ENCODE measurements at places on chromosomes 1 and 21. TPM values are rescaled to one million over a fixed set of nuclear protein-coding genes. Genes with fewer than 3 reads are reported as not detected.

SLC44A5 gene
- 0.05 TPM for total RNA-seq

GNG12 gene
- total RNA-seq, result 330 TPM

LENEP gene
- total RNA-seq, result not detected

KIF26B gene
- 5.9 TPM for total RNA-seq

F3 gene
- 54.7 TPM for total RNA-seq

PCNX2 gene
- 11.0 TPM for total RNA-seq

ALX3 gene
- not detected for total RNA-seq

PMF1 gene
- 100 TPM for total RNA-seq

RASSF5 gene
- total RNA-seq, result 2.7 TPM

DNA sequence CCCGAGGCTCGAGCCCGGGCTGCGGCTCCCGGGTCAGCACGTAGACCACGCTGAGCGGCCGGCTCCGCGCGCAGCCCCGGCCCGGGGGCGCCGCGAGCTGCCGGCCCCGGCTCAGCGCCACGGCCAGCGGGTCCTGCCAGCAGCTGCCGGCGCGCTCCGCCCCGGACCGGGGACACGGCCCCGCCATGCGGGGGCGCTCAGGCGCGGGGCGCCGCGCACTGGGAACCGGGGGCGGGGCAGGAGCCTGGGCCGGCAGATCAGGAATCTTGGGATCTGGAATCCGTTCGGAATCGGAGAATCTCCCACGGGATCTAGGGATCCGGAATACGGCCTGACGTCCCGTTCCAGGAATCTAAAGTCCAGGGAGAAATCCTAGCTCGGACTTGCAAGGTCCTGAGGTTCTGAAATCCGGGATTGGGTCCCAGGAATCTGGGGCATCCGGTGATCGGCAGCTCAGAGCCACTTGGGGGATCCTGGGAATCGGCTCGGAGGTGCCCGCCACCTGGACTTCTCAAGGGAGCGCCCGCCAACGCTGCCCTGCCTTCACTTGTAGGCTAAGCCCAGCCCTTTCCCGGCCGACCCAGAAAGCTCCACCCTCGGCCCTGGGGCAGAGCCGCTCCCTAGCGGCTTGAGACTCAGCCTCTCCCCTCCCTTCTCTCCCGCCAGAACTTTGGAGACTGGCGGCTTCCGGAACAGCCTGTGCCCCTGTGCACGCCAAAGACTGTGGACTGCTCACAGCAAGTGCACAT lies at the start of gene MAP3K6:
MAP3K6 (minus strand) TSS at position 551 of the 749 bp plus-strand sequence; CDS start at position 187, 364 bp downstream.
- DNase-seq, result peak; percentile 86

- peak; percentile 19 for DNase-seq
Measured at GRCh38 chr21:14533499-14534428, 12.4 kb downstream of the SAMSN1 start.

DNA sequence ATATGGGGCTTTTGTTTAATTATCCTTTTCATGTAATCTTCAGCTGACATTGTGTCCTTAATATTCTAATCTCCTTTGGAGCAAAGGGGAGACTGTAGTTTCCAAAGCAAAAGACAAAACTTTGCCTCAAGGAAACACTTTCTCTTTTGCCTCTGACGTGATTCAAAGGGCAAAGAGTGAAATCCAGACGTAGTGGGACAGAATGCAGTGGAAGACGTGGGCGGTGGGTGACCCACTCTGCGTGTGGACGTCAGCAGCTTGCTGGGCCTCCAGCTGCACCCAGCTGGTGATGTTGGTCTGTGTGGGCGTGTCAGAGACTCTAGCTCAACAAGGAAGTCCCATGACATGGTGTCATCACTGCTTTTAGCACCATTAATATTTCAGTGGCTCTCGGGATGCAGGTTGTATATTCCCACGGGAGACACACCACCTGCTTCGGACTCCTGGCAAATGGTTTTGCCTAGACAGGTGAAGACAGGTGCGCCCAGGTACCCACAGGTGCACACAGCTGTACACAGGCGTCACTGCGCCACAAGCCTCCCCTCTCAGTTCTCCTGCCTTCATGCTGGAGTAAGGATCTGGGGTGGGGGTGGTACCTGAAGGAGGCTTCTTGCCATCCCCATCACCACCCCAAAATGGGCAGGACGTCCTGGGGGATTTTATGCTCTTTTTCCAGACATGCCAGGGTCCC lies 292.1 kb upstream of the VAMP3 start:
- DNase-seq, result no peak

- no peak for DNase-seq
Measured at GRCh38 chr1:8017495-8018197, 8.5 kb downstream of the ERRFI1 start.

DNA sequence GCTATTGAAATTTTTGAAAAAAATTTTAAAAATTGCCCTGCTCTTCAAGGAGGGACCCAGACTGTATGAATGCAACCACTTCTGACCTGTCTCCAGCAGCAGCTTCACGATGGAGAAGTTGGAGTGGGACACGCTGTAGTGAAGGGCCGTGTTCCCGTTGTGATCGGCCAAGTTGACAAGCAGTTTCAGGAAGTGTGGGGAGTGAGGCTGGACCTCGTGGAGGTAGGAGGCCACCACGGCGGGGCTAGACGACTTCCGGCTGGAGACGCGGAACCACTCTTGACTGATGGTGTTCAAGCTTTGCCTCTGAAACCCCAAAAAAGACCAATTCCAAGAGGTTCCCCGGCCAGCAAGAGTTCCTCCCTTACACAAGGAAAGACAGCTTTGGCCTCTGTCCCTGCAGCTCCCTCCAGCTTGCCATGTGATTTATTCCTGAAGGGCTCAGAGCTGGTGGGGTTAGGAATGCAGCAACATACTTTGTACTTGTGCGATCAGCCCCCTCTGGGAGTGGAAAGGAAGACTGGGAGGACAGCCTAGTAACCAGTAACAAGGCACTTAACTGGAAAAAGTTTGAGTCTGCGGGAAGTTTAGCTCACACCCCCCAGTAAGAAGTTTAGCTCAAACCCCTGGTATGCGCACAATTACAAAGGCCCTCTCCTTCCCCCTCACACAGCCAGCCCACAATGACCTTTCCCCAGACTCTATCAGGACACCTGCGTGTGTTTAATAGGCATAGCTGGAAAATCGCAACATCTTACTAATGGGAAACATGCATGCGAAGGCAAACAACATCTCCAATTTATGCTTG lies 56.0 kb downstream of the KANK4 start:
- no peak for DNase-seq

DNA sequence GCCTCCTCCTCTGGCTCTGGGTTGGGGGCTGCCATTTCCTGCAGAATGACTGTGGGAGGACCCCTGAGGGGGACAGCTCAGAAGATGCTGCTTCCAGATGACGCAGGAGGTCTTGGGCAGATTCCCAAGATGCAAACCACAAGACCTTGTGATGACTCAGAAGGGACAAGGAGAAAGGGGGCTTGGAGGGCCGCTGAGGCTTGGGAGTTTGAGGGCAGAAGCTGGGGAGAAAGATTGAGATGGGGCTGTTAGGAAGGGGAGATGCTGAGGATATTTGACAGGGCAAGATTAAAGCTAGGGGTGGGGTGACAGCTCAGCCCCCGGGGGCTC lies 7.5 kb downstream of the PTPRU start:
- peak; percentile 66 for DNase-seq

DNA sequence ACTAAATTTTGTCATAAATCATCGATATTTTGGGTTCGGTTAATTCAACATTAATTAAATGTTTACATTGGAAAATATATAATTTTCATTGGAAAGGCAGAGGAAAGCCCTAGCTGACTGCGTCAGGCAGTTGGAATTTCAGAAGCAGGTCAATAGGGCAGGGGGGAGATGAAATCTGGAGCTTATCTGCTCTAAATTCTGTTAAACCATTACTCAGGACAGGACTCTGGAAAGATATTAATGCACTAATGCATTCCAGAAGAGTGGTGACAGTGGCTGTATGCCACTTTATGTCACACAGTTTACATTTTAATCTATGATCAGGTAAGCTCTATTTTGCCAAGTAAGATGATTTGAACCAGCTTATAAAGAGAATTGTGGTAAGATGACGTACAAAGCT lies 153.0 kb upstream of the B3GALT2 start:
- DNase-seq, result no peak

GRCh38 chr1:225426395-225427234 lies 1.2 kb downstream of the LBR start:
- no peak for DNase-seq

GRCh38 chr1:242745079-242745478 lies 220.6 kb upstream of the PLD5 start:
- no peak for DNase-seq

GRCh38 chr21:43365611-43366426 lies 61.1 kb downstream of the SIK1 start:
- no peak for DNase-seq

DNA sequence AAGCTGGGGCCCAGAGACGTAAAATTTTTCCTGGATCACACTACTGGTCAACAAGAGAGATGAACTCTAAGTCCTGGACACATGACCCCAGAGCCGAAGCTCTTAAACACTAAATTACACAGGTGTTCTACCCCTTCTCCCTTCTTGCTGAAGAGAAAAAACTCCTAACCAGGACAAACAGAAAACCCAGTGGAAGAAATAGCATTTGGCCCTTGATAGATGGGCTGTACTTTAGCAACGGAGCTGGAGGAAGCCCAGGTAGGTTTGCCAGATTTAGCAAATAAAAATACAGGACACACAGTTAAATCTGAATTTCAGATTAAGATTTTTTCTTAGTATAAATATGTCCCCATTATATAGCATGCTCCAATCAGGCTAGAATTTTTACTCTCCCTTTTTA lies 72.7 kb downstream of the DIRAS3 start:
- DNase-seq, result no peak

DNA sequence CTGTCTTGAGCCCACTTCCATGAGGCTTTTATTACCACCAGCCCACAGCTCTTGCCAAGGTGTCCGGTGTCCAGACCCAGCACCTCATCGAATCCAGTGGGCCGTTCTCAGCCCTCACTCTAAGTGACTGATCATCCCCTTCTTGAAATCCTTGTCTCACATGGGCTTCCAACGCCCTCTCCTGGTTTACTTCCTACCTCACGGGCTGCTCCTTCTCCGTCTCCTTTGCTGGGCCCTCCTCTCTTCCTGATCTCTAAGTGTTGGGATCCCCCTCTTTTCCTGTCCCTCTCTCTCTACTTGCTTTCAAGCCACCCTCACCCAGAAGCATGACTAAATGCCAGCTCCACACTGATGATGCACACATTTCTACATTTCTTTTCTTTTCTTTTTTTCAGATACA lies 9.0 kb upstream of the RHBG start:
- DNase-seq, result no peak

DNA sequence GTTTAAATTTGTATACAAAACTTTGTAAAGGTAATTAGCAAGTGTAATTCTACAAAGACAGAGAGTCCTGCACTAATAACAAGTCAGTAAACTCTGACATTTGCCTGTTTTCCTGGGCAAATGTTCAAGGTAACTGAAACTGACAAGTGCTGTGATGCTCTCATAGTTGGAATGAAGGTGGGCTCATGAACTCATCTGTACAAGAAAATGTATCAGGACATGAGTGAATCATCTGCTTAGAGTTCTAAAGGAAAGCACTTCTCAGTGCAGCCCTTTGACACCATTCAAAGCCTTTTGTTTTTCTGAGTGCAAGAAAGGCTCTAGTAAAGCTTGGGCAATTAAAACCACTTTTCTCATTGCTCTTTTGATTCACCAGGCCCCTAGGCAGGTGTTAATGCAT lies 91.5 kb downstream of the UROD start:
- DNase-seq, result no peak

DNA sequence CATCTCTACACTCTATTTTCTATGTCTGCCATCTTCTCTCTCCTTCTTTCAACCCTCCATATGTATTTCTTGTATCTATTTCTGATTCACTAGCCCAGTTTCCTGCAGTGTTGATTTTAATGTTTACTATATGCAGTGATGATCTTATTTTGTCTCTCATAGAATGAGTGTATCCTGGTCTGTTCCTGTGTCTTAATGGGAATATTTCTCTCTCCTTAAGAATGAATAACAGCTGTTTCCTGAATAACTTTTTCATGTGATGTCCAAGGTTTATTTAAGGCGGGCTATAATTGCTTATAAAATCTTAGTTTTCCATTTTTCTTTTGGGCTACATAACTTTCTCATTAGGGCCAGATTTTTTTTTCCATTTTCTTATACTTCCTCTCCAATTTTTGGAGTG lies 144.5 kb downstream of the C1orf21 start:
- no peak for DNase-seq

DNA sequence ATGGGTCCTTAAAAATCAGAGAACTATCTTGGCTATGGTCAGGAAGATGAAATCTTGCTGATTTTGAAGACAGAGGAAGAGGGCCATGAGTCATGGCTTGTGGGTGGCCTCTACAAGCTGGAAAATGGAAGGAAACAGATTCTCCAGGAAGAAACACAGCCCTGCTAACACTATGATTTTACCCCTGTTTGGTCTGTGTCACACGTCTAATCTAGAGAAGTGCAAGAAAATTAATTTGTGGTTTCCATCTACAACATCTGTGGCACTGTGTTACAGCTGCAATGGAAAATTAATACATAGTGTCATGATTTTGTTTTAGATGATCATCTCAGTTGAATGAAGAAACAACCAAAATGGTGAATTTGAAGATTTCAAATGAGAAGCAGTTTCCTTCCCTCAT lies 288.7 kb upstream of the NRIP1 start:
- DNase-seq, result no peak

GRCh38 chr1:15417059-15417934 lies 7.6 kb downstream of the EFHD2 start:
- peak; percentile 93 for DNase-seq

GRCh38 chr1:21261551-21262292 lies 28.5 kb downstream of the ECE1 start:
- peak; percentile 89 for DNase-seq

DNA sequence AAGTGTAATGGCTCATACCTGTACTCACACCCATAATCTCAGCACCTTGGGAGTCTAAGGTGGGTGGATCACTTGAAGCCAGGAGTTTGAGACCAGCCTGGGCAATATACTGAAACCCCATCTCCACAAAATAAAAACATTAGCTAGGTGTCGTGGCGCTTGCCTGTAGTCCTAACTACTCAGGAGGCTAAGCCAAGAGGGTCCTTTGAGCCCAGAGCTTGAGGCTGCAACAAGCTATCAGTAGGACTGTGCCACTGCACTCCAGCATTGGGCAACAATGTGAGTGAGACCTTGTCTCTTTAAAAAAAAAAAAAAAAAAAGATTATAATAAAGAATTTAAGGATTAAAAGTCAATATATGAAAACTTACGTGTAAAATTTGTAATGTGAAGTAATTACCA lies 11.7 kb downstream of the BPNT1 start:
- DNase-seq, result no peak

- no peak for DNase-seq
Measured at GRCh38 chr1:159960721-159961381, 6.8 kb upstream of the SLAMF9 start.

GRCh38 chr1:28037946-28038345 lies 50.5 kb downstream of the EYA3 start:
- DNase-seq, result no peak

DNA sequence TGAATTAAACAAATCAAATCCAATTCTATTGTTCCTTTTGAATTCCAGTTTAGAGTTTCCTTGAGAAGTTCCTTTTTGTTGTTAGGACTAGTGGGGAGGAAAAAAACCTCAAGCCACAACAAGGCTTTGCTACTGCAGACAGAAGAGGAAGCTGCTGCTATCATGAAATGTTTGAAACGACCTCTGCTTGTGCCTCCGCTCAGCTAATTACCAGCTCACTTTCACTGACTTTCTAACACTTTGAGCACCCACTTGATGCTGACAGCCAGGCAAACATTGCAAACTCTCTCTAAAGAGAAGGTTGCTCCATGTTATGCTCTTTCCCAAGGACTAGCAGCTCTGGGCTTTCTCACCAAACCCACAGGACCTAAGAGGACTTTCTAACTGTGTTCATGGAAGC lies 203.9 kb upstream of the PROX1 start:
- DNase-seq, result no peak

GRCh38 chr1:1554550-1554925 lies 14.1 kb upstream of the TMEM240 start:
- peak; percentile 26 for DNase-seq

Data from SJSA1 (cell line).